Neural progenitor cell (in vitro differentiated cells): ENCODE measurements at places on chromosomes 13 and 19. TPM values are rescaled to one million over a fixed set of nuclear protein-coding genes. Genes with fewer than 3 reads are reported as not detected.

DNA sequence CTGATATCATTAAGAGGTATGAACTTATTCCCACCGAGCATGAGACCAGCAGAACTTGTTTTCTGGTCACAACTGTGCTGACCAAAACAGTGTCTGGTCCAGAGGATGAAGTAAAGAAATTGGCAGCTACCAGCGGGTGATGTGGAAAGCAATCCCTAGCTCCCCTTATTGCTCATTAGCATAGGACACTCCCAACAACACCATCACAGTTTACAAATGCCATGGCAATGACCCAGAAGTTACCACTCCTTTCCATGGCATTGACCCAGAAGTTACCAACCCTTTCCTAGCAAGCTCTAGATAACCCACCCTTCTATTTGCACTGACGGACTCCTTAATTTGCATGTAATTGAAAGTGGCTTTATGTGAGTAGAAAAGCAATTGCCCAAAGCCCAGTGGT, 1856.1 kb downstream of the OLFM4 start:
- H3K4me3 ChIP-seq = no peak overlapping the region
- no peak for DNase-seq
- no peaks in the 10 kb centered on the region for H3K27me3 ChIP-seq

DNA sequence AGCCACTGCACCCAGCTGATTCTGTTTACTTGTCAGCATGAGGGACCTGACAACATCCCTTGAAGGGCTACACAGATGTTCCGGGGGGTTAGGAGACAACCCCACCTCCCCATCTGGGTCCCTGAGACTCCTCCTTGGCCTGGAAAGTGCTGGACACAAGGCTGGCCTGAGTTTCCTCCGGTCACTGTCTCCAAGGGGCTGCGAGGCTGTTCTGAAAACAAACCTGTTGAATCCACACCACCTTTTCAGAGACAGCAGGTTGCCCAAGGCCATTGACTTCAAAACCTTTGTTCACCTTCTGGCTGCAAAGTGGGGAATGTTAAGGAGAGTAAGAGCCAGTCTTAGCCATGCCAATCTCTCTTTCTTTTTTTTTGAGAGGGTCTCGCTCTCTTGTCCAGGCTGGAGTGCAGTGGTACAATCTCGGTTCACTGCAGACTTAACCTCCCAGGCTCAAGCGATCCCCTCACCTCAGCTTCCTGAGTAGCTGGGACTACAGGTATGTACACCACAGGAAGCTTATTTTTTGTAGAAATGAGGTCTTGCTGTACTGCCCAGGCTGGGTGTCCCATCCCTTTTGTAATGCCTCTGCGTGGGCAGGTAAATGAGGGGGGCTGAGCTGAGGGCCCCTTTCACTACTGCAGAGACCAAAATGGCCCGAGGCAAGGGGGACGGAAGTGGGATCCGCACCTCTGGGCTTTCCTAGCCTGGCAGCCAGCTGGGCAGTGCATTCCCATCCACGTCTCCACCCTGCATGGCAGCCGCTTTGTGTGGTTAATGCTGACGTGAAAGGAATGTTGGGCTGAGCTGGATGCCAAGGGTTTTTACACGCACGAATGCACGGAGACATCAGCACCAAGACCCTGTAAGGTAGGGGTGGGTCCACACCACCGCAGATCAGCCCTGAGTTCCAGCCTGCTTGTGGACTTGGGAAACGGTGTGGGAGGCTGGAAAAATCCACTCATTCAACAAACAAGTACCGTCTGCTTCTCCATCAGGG, 1.9 kb upstream of the ZNF628 start:
- H3K27me3 ChIP-seq = no peaks in the 10 kb centered on the region
- DNase-seq = peak; percentile 61
- peaks cover 35% of the 10 kb centered on the region for H3K4me1 ChIP-seq
- H3K27ac ChIP-seq = no peak overlapping the region
- no peak overlapping the region for H3K4me3 ChIP-seq
- H3K36me3 ChIP-seq = no peaks in the 10 kb centered on the region

GRCh38 chr19:46976845-46977320, 42.8 kb upstream of the NPAS1 start:
- H3K4me1 ChIP-seq = peaks cover 44% of the 10 kb centered on the region
- H3K4me3 ChIP-seq = no peak overlapping the region

The TRIP10 gene
- 53.0 and 57.2 TPM in 2 replicates for total RNA-seq

- H3K4me1 ChIP-seq = no peaks in the 10 kb centered on the region
- H3K4me3 ChIP-seq = no peak overlapping the region
Observed at GRCh38 chr19:48784527-48784926, 26.3 kb downstream of the BCAT2 start.

DNA sequence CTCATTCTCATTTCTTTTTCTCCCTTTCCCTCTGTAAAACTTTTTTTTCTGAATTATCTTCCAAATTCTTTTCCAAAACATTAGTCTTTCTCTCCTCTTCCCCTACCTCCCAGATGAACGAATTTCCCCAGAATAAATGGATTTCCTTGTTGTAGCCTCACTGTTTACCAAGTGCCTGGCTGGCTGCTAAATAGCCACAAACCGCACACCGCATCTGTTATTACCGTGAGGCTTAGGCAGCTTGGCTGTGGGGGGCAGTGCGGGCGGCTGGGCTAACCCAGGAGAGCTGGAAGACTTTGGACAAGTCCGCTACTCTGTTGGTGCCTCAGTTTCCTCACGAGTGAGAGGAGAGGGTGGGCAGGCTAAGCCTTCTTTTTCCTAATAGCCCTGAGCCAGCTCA, 10.7 kb downstream of the IL17D start:
- no peak for DNase-seq
- H3K36me3 ChIP-seq = no peaks in the 10 kb centered on the region
- no peak overlapping the region for H3K27ac ChIP-seq
- peaks cover 44% of the 10 kb centered on the region for H3K4me1 ChIP-seq

The DUXA gene
- not detected in 2 replicates for total RNA-seq

The CDC16 gene
- total RNA-seq = 53.1 and 69.6 TPM in 2 replicates

The SERTAD3 gene
- 15.3 and 27.4 TPM in 2 replicates for total RNA-seq

- H3K4me3 ChIP-seq = no peak overlapping the region
- no peaks in the 10 kb centered on the region for H3K4me1 ChIP-seq
- no peak for DNase-seq
- H3K27me3 ChIP-seq = no peaks in the 10 kb centered on the region
Observed at GRCh38 chr13:110448230-110448629, 113.3 kb downstream of the RAB20 start.

- no peak overlapping the region for H3K27ac ChIP-seq
- no peaks in the 10 kb centered on the region for H3K4me1 ChIP-seq
- no peak overlapping the region for H3K4me3 ChIP-seq
Observed at GRCh38 chr19:42345191-42345812, 19.9 kb downstream of the MEGF8 start.

The KLK5 gene
- total RNA-seq = not detected in 2 replicates

- H3K27me3 ChIP-seq = no peaks in the 10 kb centered on the region
- DNase-seq = no peak
- no peak overlapping the region for H3K4me3 ChIP-seq
- no peak overlapping the region for H3K27ac ChIP-seq
- no peaks in the 10 kb centered on the region for H3K36me3 ChIP-seq
Observed at GRCh38 chr13:109090796-109091195, 461.4 kb downstream of the MYO16 start.
